Stimulated activated CD4-positive, alpha-beta T cell treated with anti-CD3 and anti-CD28 coated beads, Interleukin-1b, Interleukin-23, amount 100 ng/mL, for 1 hour (primary cell): ENCODE measurements at places on chromosomes 7 and 10.

- DNase-seq = no peak
Measured at GRCh38 chr10:93245779-93246178, 172.1 kb downstream of the CYP26A1 start.

DNA sequence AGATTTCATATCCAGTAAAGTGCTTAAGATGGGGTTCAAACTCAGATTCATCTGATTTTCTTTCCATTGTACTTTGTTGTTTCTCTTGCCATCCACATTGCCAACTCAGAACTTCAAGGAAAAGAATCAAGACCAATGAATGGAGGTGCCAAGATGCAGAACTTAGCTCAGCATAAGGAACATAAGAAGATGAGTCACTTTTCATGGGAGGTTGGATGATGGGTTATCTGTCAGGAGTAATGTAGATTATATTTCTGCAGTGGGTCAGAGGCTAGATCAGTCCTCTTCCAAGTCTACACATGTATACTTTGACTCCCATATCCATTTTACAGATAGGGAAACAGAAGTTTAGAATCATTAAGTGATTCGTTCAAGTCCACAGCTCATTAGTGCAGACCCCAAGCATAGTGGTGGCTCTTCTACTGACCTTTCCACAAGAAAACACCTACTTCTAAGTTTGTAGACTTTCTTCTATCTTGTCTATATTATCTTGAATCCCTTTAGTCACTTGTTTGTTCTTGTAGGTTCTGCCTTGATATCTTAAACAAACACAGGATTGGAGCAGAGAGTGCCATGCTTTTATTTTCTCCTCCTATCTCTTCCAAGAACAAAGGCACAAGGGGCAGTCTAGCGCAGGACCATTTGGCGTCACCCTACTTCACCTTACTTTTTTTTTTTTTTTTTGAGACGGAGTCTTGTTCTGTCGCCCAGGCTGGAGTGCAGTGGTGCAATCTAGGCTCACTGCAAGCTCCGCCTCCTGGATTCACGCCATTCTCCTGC lies 14.0 kb upstream of the ADD3 start:
- no peak for DNase-seq

DNA sequence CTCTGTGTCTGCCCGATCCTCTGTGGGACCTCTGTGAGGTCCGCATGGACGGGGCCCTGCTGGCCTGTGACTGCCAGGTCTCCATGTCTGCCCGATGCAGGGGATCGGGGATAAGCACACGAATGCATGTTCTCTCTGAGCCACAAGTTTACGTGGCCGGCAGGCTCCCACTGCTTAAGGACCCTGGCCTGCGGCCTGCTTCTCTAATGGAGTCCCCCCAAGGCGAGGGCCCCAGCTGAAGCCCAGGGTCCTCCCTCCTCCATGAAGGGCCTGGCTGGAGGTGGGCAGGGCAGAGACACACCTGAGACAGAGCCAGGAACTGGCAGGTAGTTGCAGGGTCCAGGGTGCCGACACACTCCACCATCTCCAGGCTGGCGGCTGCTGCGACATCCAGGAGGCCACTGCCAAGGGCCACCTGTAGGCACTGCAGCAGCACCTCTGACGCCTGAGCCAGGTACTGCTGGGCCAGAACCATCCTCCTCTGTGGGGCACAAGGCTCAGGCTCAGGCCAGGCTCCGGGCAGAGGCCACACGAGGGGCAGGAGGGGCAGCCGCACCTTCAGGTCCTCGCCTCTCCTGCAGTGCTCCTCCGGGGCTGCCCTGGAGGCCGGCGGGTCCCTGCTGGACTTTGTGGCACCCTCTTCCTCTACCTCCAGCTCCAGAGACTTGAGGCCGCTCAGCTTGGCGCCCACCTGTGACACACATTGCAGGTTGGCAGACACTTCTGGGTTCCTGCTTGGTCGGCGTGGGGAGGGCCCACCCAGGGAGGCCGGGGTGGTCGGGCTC lies 60.9 kb upstream of the NKX6-2 start:
- no peak for DNase-seq

- no peak for DNase-seq
Measured at GRCh38 chr7:87564296-87564963, 36.3 kb downstream of the ABCB1 start.

GRCh38 chr7:115005953-115006352 lies 84.1 kb downstream of the MDFIC start:
- no peak for DNase-seq
